Transverse colon (tissue), 4 donors: ENCODE measurements at places on chromosomes 16 and 17. TPM values are rescaled to one million over a fixed set of nuclear protein-coding genes. Genes with fewer than 3 reads are reported as not detected.
A peak's percentile ranks its signal among the peaks of the same experiment; 100 is the strongest.

RAMP2 gene
- total RNA-seq, result 88.0 TPM

FA2H gene
- total RNA-seq, result 80.8 TPM

INTS2 gene
- 7.9 TPM for total RNA-seq

- peak; percentile 28 for DNase-seq
Measured at GRCh38 chr17:338442-339192, 14.0 kb downstream of the RPH3AL start.

DNA sequence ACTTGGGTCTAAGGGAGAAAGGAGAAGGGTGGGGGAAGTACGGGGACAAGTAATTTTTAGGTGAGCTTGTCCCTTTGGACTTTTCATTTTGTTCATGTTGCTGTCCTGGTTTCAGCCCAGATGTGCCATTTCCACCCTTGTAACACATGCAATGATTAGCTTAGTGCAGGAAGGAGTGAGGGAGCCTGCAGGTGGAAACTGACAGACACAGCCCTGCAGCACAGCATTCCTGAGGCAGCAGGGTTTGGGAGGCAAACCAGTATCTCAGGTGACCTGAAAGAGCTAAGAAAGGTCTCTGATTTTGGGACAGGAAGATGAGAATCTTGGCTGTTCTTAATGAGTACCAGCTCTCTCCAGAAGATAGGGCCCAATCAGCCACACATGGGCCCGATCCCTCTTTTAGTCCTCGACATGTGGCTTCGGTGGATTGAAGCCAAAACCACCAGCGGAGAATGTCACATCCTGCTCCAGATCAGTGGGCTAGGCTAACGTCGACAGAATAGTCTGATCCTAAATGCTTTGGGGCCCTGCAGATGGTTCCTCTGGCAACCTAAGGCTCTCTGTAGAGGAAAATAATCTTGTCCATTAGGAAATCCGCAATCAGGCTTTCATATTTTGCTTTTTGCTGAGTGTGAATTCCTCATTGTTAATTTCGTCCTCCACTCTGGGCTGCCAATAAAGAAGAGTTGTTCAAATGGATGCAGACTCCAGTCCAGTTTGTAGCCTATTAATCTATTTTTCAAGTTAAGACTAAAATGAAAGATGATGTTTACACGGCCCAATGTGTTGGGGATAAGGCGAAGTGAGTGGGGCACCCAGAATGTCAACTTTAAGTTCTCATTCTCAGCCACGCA lies 3.8 kb upstream of the RNF157 start:
- DNase-seq, result no peak

- no peak for DNase-seq
Measured at GRCh38 chr17:39562395-39562794, 45.3 kb downstream of the NEUROD2 start.

- no peak for DNase-seq
Measured at GRCh38 chr17:80783971-80784370, 207.7 kb upstream of the CHMP6 start.
